Heart left ventricle (tissue), 16 donors: ENCODE measurements at places on chromosomes 1 and 21. TPM values are rescaled to one million over a fixed set of nuclear protein-coding genes. Genes with fewer than 3 reads are reported as not detected.
A peak's percentile ranks its signal among the peaks of the same experiment; 100 is the strongest.

The GOLT1A gene
- total RNA-seq, result not detected

- no peak for DNase-seq
Measured at GRCh38 chr1:118183586-118183985, 1.4 kb downstream of the SPAG17 start.

The FAM151A gene
- 0.52 TPM for total RNA-seq

- DNase-seq, result no peak
Measured at GRCh38 chr1:178579562-178579961, 66.7 kb downstream of the TEX35 start.

GRCh38 chr1:145720878-145721671 lies 1.8 kb downstream of the CD160 start:
- DNase-seq, result peak; percentile 73

GRCh38 chr1:20124456-20125057 lies 5.2 kb upstream of the PLA2G2D start:
- DNase-seq, result no peak

DNA sequence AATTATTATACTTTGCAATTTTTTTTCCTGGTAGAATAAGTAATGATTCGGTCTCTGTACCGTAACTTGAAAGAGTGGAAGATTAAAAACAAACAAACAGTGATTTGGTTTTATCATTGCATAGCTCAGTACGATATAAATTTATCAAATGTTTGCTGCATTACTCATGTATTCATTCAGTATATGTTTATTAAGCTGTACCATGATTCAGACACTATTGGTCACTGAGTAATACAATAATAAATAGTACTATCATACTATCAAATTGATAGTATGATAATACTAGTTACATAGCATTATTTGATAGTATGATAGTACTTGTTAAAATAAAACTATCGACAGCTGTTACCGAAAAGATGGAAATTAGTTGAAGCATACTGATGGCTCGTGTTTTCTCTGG lies 12.1 kb downstream of the CENPF start:
- no peak for DNase-seq

The HTR6 gene
- not detected for total RNA-seq

DNA sequence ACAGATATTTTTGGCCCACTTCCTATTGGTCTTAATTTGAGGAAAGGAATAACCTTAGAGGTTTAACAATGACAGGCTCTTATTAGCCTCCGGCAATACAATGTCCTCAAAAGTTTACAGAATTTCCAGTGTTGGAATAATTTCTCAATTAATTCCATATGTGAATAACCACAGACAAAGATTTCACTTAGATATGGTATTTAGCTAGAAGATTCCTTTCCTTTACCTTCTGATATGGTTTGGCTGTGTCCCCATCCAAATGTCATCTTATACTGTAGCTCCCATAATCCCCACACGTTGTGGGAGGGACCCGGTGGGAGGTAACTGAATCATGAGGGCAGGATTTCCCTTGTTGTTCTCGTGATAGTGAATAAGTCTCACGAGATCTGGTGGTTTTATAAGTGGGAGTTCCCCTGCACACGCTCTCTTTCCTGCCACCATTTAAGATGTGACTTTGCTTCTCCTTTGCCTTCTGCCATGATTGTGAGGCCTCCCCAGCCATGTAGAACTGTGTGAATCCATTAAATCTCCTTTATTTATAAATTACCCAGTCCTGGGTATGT lies 54.9 kb upstream of the RGS7 start:
- no peak for DNase-seq

DNA sequence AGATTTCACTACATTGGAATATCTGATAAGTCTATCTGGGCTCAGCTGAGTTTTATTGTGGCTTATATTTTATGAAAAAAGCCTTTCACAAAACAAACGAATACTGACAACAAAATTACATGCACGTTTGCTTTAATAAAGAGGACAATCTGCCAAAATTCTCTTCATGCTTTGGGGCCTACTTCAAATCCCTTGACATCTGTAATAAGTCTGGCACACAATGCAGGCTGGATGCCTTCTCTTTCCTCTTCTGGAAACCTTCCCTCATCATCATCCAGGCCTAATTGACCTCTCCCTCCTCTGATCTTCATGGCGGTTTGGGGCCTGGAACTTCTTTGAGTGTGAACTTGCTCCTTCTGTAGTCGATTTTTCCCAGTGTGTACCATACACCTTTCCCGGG lies 70.3 kb downstream of the MAP10 start:
- DNase-seq, result no peak

- DNase-seq, result no peak
Measured at GRCh38 chr1:67745875-67746698, 61.1 kb downstream of the GADD45A start.

GRCh38 chr1:237525102-237525501 lies 365.6 kb downstream of the ZP4 start:
- DNase-seq, result no peak

The INAVA gene
- not detected for total RNA-seq

DNA sequence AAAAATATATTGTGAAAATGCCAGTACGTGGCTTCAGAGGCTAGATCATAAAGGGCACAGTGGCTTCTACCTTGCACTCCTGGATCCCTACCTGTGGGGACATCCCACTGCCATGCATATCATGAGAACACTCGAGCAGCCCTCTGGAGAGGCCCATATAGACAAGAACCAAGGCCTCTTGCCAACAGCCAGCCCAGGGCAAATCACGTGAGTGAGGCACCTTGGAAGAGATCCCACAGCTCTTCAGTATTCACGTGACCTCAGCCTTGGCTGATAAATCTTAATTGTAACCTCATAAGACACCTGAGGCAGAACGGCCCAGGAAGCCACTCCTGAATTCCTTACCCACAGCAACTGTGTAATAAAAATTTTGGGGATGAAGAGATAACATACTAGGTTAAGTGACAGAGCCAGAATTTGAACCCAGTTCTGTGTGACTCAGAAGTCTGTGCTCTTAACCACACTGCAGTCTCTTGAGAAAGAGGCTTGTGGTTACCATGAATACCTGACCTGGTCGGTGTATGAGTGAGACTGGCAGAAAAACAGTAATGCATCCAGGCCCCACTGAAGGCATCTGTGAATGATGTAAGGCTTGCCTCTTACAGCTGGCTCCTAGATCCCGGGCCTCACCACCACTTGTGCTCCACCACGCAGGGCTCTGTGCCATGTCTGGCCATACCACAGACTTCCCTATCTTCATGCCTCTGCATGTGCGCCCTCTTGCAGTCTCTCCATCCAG lies 6.9 kb upstream of the A3GALT2 start:
- no peak for DNase-seq

GRCh38 chr1:39653546-39654031 lies 14.1 kb upstream of the HEYL start:
- peak; percentile 81 for DNase-seq

GRCh38 chr21:38036016-38036415 lies 119.8 kb upstream of the KCNJ6 start:
- no peak for DNase-seq

- no peak for DNase-seq
Measured at GRCh38 chr1:168605443-168605842, 29.0 kb downstream of the XCL1 start.

GRCh38 chr1:36889478-36890226 lies 144.7 kb downstream of the GRIK3 start:
- DNase-seq, result no peak

- no peak for DNase-seq
Measured at GRCh38 chr21:33666153-33666552, 23.9 kb downstream of the ITSN1 start.

The GNB1 gene
- total RNA-seq, result 195 TPM

The SPATA46 gene
- total RNA-seq, result not detected

GRCh38 chr1:2949966-2950925 lies 71.0 kb upstream of the ACTRT2 start:
- peak; percentile 28 for DNase-seq

DNA sequence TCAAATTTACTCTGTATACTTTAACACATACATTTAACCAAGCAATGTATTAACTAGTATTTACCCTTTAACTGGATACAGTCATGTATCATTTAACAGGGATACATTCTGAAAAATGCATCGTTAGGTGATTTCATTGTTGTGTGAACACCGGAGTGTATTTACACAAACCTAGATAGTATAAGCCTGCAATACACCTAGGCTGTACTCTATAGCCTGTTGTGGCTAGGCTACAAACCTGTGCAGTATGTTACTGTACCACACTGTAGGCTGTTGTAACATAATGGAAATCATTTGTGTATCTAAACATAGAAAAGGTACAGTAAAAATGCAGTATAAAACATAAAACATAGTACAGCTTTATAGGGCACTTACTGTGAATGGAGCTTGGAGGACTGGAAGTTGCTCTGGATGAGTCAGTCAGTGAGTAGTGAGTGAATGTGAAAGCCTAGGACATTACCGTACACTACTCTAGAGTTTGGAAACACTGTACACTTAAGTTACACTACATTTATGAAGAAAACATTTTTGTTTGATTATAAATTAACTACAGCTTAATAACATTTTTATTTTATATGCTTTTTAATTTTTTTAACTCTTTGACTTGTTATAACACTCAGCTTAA lies 21.3 kb downstream of the RGS4 start:
- no peak for DNase-seq
